ENCODE measurements at places on chromosomes 1 and 21. TPM values are rescaled to one million over a fixed set of nuclear protein-coding genes. Genes with fewer than 3 reads are reported as not detected.

GRCh38 chr1:213017447-213018273 is 2.0 kb upstream of the ANGEL2 start:
- DNase-seq = no peak

GPATCH2 gene
- polyA plus RNA-seq = 1.9 TPM

DNA sequence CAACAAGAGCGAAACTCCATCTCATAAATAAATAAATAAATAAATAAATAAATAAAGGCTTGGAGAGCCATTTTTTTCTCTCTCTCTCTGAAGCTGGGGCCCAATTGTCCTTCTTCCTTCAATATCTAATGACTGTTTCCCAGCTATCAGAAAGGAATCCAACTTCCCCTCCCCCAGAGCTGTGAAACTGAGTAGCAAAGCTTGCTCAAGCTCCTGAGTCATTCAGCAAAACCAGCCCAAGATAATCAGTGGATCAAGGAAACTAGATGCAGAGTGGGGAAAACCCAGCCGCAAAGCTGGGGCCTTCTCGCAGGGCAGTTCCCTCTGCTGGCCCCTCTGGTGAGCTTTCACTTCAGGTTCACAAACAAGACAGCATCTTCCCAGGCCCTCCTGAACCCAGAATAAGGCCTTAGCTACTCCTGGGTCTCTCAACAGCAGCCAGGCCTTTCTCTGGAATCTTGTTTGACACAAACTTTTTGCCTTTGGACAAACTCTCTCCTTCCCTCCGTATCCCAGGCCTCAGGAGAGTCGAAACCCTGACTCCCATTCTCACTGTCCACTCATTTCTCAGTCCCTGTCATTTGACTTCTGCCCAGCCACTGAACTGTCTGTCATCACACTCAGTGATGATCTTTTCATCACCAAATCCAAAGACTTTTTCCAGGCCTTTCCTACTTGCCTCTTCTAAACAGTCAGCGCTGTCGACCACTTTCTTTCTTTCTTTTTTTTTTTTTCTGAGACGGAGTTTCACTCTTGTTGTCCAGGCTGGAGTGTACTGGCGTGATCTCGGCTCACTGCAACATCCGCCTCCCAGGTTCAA is 18.0 kb upstream of the PTP4A2 start:
- peak; percentile 99 for DNase-seq

- DNase-seq = no peak
These were observed 555.2 kb downstream of the LMO4 start for GRCh38 chr1:87883906-87884305.

LIX1L gene
- 13.6 TPM for polyA plus RNA-seq

GRCh38 chr1:112791723-112792104 is 76.6 kb upstream of the PPM1J start:
- no peak for DNase-seq

PANK4 gene
- 13.7 TPM for polyA plus RNA-seq

DNA sequence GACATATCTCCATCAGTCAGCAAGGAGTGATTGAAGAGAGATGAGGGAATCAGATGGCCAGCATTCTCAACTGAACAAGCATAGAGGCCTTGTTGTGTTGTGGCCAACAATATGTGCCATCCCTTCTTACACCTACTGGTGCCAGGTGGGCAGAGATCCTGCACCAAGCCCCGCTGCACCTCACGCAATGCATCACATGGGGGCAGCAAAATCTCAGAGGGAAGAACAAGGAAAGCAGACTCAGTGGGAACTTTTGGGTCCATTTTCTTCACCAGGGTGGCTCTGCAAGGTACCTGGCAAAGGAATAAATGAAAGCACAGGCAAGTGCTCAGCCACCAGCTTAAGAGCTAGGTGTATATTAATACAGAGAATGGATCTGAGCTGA is 33.2 kb downstream of the HSD3B2 start:
- no peak for DNase-seq

DNA sequence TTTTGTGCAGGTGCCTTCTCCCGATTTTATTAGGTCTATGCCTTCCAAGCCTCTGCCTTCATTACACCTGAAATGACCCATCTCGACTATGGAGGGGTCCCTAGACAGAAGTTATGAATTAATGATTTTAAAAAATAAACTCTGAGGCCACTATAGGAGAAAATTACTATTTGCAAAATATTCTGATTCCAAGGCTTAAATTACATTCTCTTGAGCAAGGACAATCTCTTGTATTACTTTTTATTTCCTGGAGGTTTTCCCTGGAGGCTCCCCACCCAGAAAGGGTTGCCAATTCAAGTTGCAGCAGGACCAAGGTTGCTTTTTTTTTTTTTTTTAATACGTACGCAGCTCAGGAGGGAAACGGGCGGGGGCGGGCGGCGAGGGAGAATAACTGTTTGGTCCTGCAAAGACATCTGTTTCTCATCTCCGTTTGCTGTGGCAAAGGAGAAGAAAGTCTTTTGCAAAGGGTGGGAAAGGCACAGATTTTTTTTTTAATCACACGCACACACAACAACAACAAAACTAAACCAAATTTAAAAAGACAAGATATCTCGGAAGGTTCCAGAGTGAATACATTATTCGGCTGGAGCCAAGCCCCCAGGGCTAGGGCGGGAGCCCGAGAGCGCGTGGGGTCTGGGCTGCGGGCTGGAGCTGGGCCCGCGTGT is 618 bp upstream of the SERTAD4 start:
- no peak for DNase-seq

UQCRHL gene
- 1.0 TPM for polyA plus RNA-seq

MORC3 gene
- 27.6 TPM for polyA plus RNA-seq

- DNase-seq = no peak
These were observed 135.4 kb downstream of the PROX1 start for GRCh38 chr1:214123061-214123784.

GRCh38 chr1:184315254-184315653 is 71.6 kb upstream of the C1orf21 start:
- no peak for DNase-seq

DNA sequence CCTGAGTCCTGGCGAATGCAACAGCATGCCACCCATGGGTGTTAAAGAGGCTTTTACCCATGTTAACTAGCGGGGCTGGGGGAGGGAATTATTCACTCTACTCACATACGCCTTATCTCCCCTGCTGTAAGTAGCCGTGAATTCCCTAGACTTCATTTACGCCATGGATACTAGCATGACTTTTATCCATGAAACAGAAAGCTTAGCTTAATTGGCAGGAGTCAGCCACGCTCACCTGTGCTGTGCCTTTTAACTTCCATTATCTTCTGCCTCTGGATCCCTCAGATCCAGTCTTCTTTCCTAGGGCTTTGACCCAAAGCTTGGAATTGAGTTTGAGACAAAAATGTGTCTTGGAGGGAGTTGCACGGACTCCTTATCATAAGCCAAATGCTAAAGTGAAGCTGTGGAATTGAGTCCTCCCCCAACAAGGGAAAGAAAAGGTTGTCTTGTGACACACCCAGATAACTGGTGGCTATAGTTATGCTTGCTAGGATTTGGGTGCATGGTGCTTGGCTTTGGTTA is 9.7 kb upstream of the NASP start:
- DNase-seq = no peak

GRCh38 chr1:41492341-41492848 is 7.9 kb upstream of the EDN2 start:
- DNase-seq = no peak

- DNase-seq = no peak
These were observed 181.1 kb downstream of the FCRL5 start for GRCh38 chr1:157371221-157371620.

DNA sequence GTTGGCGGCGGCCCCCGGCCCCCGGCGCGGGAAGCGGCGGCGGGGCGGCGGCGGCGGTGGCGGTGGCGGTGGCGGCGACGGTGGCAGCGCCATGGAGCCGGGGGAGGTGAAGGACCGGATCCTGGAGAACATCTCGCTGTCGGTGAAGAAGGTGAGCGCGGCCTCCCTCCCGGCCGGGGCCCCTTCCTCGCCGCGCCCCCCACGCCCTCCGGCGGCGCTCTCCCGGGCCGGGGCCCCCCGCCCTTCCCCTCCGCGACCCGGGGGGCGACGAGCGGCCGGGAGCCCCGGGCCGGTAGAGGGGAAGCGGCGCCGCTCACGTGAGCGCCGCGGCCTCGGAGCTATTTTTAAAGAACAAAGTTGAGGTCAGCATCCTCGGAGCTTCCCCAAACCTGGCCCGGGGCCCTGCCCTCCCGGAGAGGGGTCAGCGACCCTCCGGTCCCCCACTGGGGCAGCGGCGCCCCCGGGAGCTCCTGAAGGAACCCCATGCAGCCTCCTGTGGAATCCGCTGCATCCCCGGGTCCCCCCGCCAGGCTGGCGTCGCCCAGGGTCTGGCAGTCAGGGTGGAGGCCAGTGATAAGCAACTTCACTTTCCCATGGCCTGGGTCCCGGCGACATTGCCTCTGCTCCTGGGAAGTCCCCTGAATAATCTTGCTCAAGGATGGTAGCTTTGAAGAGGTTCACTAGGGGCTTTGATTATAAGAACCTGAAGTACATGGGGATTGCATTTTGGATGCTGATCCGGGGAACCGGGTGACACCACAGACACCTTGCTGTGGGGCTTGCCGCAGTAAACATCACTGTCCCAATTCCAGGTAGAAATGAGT is 560 bp downstream of the PLEKHM2 start:
- peak; percentile 78 for DNase-seq

PTGFR gene
- polyA plus RNA-seq = 0.10 TPM

DNA sequence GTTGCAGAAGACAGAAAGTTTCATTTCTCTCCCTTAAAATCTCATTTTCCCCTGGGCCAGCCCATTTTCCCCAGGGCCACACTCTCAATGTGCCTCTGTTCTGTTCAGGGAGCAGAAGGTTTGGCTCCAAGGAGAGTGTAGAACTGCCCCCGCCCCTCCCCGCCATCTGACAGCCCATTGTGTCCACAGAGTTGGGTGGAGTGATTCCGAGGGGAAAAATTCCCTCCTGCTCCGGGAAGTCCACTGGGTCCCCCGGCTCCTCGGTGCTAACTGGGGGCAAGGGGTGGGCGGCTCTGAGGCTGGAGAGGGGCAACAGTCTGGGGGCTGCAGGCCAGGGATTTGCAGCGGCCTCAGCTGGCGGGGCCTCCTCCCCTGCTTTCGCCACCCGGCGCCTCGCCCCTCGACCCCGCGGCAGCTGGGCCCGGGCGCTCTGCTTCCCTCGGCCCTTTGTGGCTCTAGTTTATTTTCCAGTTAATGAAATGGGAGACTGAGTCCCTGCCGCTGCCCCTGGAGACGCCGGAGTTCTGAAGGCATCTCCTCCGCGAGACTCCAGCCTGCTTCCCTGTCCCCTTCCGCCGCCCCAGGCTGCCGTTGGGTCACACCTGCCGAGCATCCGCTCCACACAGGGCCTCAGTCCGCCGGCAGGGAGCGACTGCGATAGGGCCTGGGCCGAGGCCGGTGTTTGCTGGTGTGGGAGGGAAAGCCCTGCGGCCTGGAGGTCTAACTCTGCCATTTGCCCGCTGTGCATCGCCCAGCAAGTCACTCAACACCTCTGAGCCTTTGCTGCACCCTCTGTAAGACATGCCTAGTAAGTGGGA is 14.7 kb upstream of the KIRREL1 start:
- no peak for DNase-seq

DNA sequence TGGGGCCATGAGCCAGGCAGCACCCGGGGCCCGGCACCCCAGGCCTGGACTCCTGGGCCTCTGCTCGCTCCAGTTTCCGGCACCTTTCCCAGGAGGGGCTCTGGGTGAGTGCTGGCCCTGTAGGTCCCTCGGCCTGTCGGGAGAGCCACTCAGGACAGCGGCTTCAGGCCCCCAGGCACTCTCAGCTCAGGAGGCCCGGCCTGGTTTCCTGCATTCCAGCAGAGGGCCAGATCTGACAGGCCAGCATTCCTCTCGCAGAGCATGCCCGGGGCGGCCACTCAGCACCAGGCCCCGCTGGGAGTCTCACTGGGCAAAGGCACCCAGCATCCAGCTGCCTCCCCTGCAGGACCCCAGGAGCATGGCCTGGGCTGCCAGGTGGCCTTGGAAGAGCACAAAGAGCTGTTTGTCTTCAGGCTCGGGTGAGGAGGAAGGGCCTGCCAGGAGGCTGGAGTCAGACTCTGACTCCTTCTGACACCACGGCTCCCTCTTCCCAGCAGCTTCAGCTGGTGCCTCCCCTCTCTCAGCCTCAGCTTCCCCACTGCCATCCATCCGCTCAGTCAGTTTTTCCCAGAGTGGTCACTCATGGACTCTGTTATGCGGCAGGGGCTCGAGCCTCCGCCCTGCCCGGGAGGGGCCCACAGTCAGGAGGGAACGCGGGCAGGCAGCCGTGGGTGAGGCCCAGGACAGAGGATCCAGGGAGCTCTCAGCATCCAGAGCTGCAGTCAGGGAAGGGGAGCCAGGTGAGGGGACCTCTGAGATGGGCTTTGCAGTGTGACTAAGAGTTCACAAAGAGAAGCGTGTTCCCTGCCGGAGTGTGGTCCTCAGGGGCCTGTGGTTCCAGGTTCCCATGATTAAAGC is 51.7 kb downstream of the WNT9A start:
- DNase-seq = no peak

DNA sequence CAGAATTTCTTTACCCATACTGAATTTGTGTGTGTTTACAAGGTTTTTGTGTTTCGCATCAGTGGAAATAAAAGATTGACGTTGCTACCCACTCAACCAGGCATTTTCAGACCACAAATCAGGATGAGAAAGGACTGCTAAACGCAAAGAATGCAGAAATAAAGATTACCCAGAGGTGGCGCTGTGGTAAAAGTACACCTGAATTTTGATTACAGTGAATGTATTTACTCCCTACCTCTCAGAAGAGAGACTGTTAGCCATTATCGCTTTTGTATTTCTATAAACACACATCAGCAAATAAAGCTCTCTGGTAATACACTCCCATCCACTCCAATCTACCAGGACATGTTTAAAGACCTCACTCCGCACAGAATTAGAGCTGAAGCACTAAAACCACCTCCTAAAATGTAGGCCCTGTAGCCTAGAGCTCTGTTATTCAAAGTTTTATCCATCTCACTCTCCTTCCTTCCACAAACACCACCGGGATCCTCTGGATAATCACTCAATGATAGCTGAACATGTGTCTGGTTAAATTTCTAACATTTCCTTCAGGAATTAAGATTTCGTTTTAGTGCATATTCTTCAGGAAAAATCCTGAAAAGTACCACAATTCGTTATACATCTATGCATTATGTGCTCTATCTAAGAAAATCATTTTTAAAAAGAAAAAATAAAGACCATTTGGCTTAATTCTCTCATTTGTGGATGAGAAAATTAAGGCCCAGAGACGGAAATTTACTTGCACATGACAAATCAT is 2.5 kb upstream of the LMO4 start:
- DNase-seq = peak; percentile 61
